ENCODE measurements at places on chromosomes 1 and 21.
A peak's percentile ranks its signal among the peaks of the same experiment; 100 is the strongest.

DNA sequence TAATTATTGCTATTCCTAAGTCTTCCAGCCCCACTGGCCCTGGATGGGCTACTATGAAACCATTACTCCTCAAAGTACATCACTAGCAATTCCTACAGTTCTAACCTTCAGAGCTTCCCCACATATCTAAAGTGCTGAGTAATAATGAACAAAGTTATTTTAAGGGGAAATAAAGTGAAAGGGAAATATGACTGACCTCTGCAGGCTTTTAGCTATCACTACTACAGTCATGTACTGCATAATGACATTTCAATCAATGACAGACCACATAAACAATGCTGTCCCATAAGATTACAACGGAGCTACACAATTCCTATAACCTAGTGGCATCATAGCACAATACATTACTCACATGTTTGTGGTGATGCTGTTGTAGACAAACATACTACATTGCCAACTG is 32.5 kb upstream of the ASPM start:
- peak; percentile 66 for DNase-seq

DNA sequence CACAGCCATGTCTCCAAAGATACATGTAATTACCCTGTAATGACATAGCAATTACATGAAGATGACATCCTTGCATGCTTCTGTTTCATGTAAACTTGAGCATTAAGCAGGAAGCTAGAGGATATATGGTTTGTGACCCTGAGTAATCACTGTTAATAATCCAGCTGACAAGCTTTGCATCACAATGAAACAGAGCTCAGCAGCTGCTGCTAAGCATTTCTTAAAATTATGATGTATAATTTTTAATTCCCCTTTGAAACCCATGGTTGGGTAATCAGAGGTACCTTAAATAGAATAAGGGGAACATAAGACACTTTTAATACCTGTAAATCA is 293.5 kb downstream of the NTNG1 start:
- DNase-seq = no peak

- peak; percentile 60 for DNase-seq
These were observed 485.0 kb downstream of the DISC1 start for GRCh38 chr1:232111611-232112010.

GRCh38 chr1:81703391-81703755 is 97.4 kb upstream of the ADGRL2 start:
- DNase-seq = peak; percentile 78

DNA sequence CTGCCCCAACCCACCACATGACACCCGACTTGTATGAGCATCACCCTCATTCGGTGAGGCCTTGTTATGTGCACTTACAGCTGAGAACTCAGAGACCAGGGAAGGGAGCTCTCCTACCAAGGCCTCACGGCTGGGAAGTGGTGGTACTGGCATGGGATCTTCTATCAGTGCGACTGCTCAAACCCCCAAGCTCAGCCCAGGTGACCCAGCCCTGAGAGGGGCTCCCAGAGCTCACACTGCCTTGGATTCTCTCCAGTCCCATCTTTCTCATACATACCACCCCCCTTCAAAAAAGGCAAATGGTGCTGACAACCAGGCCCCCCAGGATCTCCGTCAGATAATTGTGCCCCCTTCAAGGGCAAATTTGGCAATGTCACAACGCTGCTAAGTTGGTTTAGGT is 777 bp upstream of the PLA2G2F start:
- DNase-seq = no peak

GRCh38 chr1:2554621-2555387 is 1.4 kb upstream of the TNFRSF14 start:
- no peak for DNase-seq

DNA sequence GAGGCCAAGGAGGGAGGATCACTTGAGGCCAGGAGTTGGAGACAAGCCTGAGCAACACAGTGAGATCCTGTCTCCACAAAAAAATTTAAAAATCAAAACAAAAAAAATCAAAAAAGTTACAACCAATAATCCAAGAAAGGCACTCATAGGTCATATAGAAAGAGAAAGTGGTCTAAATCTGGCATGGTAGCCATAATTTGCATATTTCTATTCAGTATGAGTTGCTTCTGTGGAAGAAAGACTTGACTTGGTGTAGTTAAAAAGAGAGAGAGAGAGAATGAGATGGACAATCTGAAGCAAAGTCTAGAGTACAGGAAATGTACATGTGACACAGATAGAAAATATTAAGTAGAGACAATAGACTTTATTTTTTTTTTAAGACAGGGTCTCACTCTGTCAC is 22.5 kb downstream of the JMJD4 start:
- DNase-seq = no peak

DNA sequence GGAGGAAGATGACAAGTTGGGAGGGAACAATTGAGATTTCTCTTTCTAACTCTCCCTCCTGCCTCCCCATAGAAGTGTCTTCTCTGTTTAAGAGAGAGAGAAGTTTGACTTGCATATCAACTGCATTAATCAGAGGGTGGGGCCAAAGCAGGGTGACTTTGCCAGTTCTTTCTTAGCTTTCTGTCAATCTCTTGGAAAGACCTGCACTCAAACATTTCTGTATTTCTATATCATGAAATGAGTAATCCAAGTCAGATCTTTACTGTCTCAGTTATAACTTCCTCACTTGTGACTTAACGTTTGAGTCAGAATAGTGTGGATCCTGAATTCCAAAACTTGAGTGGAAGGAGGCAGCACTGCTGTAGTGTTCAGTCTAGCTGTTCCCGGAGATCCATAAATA is 180.8 kb upstream of the KCNK2 start:
- peak; percentile 94 for DNase-seq

GRCh38 chr1:101165532-101165931 is 71.3 kb upstream of the S1PR1 start:
- no peak for DNase-seq

DNA sequence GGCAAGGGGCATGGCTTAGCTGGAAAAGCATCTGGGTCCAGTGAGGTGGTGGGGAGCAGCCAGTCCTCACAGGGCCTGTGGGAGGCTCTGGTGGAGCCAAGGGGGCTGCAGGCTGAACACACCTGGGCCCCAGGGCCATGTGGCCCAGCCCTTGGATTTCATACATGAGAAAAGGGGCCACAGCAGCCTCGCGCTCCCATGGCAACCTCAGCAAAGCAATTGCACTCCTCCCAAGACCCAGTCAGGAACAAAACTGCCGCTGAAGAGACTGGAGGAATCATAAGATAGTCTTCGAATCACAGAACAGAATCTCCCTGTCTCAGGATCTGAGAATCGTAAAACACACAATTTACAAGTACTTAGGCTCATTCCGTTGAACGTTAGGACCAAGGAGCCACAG is 24.6 kb downstream of the LRP8 start:
- DNase-seq = no peak

GRCh38 chr1:171160639-171161354 is 24.3 kb upstream of the FMO2 start:
- DNase-seq = no peak

- no peak for DNase-seq
These were observed 185.7 kb downstream of the ST6GALNAC3 start for GRCh38 chr1:76260279-76260678.

- DNase-seq = no peak
These were observed 12.3 kb upstream of the RAP1GAP start for GRCh38 chr1:21681426-21681825.

DNA sequence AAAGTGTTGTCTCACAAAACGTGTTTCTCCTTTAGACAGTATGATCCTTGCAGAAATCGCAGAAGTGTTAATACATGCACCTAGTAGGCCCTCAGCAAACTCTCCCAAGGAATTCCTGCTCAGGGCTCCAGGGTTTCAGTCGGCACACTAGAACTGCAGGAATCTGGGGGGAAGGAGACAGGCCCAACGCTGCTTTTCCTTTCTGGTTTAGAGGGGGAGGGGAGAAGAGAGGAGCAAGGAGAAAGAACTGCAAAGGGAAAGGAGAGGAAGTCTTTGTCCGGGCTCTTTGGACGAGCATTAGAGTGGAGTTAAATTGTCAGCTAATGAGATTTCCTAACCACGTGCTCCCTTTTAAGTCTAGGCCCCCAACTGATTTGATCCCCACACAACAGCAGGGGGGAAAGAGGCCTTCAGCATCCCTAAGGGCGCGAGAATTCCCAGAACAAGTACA is 103.7 kb upstream of the SOD1 start:
- no peak for DNase-seq

DNA sequence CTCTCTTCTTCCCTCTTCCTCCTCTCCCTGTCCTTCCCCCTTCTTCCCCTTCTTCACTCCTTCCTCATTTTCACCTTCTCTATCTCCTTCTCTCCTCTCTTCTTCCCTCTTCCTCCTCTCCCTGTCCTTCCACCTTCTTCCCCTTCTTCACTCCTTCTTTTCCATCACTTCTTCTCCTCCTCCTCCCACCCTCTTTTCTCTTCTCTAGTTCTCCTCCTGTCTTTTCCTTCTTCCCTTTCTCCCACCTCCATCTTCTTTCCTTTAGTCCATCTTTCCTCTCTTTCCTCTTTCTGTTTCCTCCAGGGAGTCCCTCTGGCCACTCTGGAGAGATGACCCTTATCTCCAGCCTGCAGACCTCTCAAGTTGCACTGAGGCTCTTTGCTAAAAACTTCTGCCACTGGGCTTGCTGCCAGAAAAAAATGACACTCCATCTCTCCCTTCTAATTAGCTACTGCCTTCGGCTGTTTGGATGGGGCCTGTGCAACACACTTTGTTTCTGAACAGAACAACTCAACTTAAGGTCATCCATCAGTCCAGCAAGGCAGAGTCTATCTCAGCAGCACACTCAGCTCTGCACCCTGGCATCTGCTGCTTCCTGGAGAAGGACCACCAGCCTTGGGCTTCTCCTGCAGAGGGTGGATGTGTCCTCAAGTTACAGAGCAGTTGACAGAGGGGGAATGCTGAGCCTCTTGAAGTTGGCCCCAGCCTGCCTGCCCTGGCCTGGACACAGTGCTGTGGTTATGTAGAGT is 538.8 kb downstream of the MATN1 start:
- no peak for DNase-seq

DNA sequence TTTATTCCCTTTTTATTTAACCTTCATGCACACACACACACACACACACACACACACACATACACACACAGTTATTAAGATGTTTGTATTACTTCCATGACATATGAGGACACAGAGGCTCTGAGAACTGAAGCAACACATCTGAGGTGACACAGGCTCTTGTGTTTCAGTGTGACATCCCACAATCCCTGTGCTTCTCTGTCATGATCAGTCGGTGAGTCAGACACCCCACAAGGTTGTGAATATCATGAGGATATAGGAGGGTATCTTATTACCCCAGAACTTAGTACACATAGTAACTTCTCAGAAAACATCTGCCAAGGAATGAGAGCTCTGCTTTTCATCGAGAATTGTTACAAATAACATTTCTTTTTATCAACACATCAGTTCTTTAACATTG is 459.3 kb downstream of the PLPP3 start:
- DNase-seq = peak; percentile 73

DNA sequence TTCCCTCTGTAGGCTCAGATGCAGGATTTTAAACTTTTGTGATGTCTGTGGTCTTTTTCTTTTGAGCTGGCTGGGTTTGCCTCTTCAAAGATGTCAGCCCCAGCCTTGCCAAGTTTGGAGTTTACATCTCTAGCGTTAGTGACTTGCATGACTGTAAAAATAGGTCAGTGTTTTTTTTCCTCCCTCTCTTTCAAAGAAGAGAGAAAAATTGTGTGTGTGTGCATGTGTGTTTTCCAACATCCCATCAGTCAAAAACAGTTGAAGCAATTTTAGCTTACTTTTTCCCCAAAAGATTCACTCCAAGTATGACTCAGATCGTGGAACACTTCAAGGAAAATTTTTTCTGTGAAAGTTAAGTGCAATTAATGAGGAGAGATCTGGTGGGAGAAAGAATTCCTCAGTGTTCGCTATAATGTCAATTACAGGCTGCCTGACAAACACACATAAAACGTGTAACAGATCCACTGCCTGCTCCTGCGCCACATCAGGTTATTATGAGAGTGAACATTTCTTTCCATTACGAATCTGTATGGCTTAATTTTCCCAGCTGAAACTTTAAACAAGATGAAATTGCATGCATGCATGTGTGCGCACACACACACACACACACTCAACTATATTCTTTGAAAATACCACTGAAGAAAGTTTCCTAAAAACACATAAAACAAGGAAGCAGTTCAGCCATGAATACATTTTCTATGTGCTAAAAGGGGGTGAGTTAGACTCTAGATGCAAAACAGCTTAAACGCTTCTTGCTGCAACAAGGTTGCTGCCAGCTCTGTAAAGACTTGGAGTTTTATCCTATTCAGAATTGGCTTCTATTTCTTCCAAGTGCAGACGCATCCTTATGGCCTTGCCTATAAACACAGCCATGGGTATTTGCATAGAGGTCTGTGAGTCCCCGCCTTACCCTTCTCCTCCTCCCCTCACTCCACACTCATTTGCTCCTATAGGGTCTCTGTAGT is 55.5 kb downstream of the TLR5 start:
- DNase-seq = peak; percentile 7

DNA sequence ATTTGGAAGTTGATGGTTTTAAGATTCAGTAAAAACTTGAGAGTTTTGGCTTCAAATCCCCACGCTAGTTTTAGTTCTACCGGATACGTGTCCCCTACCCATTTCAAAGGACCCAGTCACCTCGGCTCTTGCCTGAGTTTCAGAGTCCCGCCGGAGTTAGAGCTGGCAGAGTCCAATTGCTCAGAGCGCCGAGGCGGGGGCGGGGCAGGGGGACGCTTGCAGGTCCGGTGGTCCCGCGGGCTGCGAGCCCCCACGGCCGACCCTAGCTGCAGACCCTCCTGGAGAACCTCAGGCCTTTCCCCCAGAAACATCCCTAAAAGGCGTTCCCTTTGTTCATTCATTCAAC is 765 bp upstream of the VPS45 start:
- no peak for DNase-seq

Data from fibroblast of skin of right biceps (primary cell).